ELR (cell line): ENCODE measurements at places on chromosomes 12 and 14.

GRCh38 chr12:1102791-1103450, 111.9 kb downstream of the ERC1 start:
- no peak for DNase-seq

DNA sequence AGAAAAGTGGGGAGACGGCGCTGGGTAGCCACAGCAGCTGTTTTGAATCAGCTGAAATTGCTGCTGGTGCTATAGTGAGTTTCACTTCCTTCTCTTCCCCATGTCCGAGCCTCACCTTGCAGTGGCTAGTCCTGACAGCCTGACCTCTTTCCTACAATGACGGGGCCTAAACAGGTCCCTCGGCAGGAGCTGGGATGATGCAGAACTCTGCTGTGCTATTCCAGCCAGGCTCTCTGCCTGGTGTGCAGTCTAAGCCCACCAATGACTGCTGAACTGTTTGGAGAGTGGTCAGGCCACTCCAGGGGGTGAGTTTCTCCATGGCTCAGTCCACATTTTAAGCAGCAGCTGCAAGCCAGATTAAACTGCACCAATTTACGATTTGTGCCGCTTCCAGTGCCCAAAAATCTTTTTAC, 207.3 kb downstream of the TTC7B start:
- no peak for DNase-seq

DNA sequence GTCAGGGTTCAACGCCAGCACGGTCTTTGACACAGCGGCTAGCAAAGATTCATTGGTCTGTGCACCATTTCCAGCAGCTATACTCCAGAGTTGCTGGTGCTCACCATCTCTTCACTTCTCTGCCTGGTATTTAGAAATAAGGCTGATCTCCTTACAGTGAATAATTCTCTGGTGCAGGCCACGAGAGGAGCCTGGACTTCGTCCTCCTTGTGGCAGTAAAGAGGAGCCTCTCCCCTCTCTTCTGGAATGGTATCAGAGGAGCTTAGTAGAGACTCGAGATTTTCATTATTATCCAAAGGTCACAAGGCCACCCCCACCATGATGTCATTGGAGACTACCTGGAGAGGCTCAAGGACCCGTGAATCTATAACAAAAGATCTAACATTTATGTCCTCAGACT, 30.8 kb upstream of the BCL2L14 start:
- DNase-seq = no peak

DNA sequence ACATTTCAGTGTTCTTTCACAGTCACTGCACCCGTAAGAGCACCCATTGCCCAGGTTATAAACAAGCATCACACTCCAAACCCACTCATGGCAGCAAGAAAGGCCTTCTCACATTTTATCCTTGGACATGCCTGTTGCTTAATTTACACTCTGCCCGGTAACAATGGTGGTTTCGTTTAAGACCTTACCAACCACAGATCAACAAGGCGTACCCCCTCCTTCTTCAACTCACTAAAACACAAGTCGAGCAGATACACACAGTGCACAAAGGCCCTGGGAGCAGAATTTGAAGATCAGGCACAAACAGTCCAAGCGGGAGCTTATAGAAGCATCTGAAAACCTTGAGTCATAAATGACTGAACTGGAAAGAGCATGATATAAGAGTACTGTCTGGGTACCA, 98.1 kb downstream of the GALC start:
- no peak for DNase-seq

DNA sequence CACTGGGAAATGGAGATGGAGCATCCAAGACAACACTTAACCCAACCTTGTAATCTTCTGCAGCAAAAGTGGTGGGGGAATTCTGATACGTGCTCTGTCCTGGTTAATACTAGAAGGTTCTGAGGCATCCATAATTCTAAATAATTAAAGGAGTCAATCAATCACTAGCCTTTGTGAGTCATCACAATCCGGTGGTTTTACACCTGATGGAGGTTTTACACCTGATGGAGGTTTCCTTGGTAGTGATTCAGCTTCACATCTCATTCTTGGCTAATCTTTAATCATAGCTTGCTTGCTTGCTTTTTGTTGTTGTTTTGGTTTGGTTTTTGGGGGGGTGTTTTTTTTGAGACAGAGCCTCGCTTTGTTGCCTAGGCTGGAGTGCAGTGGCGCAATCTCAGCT, 343.4 kb downstream of the DPF3 start:
- no peak for DNase-seq

- DNase-seq = no peak
Observed at GRCh38 chr12:109197327-109197726, 80.9 kb downstream of the ACACB start.

- no peak for DNase-seq
Observed at GRCh38 chr12:24815114-24815423, 133.8 kb downstream of the BCAT1 start.

DNA sequence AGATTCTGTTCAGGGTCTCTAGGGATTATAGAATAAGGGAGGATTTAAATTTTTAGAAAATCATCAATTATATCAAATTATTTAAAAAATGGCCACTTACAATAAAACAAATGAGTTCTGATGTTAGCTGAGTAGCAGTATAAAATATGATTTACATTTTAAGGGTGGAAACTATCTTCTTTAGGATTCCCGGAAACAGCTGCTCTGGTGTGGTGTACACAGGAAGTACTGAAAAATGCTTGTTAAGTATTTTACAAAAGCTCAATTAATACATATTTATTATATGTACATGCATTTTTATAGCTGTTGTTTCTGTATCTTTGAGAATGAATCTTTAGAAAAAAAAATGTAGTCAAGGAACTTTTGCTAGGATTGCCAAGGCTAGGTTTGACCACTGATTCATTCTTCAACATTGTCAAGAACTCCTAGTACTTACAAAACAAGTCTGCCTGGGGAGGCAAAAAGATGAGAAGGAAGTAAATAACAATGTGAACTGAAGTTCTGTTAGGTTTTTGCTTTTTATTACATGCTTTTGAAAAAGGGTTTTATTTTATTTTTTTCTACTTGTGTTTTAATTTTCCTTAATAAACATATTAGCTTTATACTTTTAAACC, 48.0 kb downstream of the ARF6 start:
- DNase-seq = peak; percentile 39

GRCh38 chr14:56491299-56492285, 88.0 kb upstream of the TMEM260 start:
- DNase-seq = peak; percentile 67

DNA sequence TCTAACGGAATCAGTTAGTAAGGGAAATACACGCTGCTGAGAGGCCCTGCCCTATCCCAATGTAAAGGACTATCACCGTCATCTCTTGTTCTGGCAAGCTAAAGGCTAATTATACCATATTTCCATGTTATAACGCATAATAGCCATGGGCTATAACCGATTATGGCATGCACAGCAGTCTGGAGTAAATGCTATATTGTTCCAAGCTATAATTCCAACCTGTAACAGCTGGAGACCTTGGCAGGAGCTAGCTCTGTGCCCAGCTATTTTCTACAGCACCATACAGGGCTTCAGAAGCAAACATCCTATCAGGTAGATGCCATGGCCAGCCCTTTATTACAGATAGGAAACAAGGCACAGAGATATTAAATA, 26.3 kb downstream of the SYNE3 start:
- DNase-seq = no peak

- DNase-seq = no peak
Observed at GRCh38 chr12:114015851-114016250, 49.7 kb upstream of the RBM19 start.

- DNase-seq = peak; percentile 54
Observed at GRCh38 chr14:52769887-52770286, 21.5 kb downstream of the GNPNAT1 start.

GRCh38 chr12:109527489-109528123, 45.7 kb downstream of the MMAB start:
- DNase-seq = no peak

DNA sequence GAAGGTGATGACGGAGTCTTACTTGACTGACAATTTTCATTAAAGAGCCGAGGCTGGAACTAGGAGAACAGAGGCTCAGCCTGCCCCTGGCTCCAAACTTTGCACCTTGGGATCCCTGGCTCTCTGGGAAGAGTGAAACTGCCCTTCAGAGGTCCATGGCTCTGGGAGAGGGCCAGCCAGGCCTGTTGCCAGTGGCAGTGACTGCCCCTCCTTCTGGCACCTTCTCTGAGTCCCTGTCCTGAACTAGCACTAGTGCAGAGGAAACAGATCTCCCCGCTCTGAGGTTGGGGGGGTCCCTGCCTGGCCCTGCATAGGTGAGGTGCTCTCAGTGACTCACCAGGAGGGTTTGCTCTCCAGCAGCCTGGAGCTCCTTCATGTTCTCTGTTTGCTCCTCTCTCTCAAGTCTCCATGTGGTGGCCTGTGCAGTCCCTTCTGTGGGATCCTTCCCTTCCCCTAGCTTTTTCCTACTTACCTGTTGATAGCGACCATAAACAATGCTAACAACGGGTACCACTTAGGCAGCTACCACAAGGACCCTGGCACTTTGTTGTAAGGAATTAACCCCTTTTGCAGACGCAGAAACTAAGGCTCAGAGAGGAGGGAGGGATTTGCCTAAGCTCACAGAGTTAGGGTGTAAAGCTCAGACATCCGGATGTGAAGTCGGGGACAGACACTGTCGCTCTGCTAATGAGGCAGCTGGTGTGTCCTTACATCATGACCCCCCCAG, 22.4 kb downstream of the FAM222A start:
- DNase-seq = no peak

DNA sequence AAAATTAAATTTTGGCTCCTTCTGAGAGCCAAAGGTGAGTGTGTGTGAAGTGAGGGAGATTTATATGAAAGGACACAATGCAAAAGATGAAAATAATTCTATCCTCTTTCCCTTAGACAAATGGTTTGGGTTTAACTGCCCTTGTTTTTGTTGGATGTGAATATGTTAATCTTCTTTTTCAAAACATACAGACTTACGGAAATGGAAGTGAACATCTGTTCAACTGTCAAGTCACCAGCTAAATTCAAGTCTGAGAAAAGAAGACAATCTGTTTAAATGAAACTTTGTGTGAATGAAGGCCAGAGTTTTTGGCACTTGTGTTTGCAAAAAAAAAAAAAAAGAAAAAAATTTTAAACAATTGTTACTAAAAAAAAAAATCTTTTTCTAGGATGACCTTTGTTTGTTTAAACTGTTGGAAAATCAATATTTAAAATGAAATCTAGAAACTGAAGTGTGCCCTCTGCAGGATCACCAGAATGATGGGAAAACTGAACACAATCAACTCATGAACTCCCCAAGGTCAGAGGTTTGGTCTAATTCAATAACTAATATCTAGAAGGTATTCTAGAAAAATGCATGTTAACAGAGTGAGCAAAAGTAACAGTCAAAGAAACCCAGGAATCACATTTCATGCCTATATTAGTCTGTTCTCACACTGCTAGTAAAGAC, 448.8 kb downstream of the FLRT2 start:
- DNase-seq = no peak

GRCh38 chr12:125968413-125968812, 903.2 kb downstream of the AACS start:
- DNase-seq = no peak

DNA sequence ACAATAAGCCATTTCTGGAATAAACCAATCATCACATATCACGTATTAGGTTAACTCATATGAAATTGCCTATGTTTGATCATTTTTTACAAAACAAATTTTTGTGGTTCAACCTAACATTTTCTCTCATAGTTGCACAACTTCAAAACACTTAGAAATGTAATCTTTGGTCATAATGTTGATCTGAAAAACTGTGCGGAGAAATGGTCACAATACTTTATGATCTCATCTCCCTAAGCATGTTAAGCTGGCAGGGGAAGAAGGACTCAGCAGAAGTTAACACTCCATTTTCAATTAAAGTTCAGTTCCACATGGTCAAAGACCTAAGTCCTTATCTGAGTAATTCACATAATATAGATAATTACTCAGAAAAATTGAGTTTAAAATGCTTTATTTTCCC, 194.8 kb downstream of the CAPZA3 start:
- no peak for DNase-seq

DNA sequence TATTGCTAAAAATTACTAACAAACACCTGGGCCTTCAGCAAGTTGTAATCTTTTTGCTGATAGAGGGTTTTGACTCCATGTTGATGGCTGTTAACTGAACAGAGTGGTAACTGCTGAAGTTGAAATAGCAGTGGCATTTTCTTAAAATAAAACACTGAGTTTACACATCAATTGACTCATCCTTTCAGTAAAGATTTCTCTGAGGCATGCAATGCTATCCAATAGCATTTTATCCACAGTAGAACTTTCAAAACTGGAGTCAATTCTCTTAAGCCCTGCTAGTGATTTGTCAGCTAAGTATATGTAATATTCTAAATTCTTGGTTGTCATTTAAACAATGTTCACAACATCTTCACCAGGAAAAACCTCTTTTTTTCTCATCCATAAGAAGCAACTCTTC, 59.5 kb downstream of the CMAS start:
- DNase-seq = no peak

DNA sequence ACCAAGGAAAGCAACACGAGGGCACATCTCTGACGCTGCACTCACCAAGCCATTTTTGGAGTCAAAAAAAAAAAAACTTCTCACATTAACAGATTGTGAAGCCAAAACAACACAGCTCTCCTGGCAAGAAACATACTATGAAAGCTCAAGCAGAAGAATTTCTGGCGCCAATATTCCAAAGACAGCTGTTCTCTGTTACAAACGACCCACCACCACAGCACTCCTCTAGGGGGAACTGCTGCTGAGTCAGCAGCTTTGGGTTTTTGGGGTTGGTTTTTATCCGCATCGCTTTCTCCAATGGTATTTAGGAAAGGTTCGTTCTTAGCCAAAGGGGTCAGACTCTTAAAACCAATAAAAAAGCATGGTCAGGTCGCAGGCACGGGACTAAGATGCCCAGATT, 379.4 kb downstream of the RPS29 start:
- no peak for DNase-seq

DNA sequence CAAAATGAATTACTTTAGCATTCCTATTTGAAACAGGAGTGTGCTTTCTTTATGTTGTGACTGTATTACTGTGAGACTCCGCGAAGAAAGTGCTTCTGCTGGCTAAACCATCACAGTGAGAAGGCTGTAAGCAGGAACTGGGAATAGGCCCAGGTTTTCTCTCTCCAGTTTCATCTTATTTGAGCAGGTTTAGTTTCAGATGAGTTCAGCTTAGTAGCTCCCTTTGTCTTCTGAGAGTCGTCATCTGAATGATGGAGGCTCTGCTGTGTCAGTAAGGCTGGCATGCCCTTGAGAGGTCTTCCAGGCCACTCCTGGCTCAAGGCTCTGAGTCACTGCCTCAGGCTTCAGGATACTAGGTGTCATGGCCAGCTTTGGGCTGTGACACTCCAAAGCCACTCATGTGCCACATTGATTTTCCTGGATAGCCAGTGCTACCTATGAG, 205.6 kb upstream of the RGS6 start:
- DNase-seq = no peak

GRCh38 chr14:104086210-104086660, 735 bp downstream of the ASPG start:
- DNase-seq = no peak

GRCh38 chr14:31479027-31479426, 8.8 kb downstream of the GPR33 start:
- DNase-seq = no peak
